ENCODE measurements at places on chromosomes 5 and 9.

DNA sequence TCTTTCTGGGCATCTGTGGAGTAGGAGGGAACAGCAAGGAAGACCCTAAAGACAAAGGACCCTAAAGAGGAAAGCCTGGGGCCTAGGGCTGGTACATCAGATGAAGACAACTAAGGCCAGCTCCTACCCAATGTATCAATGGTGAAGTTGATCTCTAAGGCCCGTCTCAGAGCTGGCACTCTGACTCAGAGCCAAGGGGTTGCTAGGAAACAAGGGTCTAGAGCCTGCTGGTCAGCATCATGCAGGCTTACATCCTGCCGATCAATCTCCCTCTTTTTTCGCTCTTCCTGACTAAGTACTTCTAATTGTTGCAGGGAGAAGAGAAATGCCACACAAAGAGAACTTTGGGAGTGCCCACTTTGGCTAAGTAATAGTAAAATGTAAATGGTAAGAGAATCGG is 26.2 kb downstream of the TRIM32 start:
- DNase-seq: no peak

GRCh38 chr5:145341842-145342241 is 493.3 kb downstream of the PRELID2 start:
- no peak for DNase-seq

DNA sequence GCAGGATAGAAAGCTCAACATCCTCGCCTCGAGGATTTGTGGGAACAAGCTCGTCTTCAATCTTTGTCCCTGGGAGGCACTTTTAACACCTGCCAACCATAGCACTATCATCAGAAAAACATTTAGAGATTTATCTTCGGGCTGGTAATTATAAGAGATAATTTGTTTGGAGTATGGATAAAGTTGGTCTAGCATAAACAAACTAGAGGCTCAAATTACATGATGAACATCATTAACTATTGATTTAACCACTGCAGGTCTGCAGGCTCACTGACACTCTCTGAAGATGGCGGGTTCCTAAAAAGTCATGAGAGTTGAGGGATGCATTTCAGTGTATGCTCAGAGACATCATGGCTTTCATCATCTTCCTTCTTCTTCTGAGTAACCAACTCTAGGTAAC is 25.8 kb upstream of the PCA3 start:
- no peak for DNase-seq

DNA sequence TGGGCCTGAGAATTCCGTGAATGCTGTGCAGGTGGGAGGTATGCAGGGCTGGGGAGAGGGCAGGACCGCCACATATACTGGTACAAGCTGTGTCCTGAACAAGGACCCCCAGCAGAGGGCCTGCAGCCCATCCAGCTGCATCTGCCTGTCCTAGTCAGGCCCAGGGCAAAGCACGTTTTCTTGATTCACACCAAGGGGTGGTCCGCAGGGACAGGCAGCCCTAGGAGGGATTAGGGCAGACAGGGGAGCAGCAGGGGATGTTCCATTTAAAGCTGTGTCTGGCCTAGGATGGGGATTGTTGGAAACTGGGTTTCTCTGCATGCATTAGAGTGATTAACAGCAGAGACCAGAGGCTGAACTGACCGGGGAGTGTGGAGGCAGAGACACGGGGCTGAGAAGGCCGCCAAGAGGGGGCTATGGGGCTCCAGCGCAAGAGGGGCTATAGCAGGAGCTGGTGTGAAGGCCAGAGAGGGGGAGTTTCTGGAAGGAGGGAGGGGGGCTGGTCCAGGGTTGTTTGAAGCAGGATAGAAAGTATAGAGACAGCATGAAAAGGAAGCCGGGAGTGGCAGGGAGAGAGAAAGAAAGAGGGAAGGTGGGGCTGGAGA is 2.7 kb downstream of the GRM6 start:
- DNase-seq: no peak

DNA sequence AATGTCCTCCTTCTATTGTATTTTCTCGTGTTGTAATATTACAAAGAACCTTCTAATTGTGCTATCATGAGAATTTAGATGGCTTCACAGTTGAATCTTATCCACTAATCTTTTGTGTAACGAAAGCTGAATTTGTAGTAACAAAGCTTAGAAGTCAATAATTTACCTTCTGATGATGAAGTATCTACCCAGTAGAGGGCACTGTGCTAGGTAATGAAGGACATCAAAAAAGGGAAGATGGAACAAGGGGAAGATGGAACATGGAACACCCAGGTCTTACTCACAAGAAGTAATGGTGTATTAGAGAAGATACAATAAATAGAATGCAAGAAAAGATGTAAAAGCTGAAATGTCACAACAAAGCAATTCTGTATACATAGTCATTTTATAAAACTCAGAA is 131.0 kb upstream of the CCNG1 start:
- no peak for DNase-seq

- DNase-seq: no peak
These were observed 17.6 kb downstream of the AFAP1L1 start for GRCh38 chr5:149289301-149289700.

DNA sequence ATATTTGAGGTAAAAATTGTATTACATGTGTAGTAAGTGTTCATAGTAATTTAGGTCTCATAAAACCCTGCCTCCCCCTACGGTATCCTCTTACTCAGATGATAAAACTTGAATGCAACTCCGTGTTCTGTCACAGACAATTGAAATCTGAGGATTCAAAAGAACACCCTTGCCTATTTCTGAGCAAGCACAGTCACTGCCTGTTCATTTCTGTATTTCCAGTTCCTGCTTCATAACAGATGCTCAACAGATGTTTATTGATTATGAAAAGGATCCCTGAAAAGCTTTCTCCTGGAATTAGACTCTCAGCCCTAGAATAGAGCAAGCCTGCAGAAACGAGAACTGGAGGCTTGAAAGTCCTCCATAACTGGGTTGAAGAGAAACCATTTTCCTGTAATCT is 144.1 kb upstream of the SPEF2 start:
- no peak for DNase-seq

DNA sequence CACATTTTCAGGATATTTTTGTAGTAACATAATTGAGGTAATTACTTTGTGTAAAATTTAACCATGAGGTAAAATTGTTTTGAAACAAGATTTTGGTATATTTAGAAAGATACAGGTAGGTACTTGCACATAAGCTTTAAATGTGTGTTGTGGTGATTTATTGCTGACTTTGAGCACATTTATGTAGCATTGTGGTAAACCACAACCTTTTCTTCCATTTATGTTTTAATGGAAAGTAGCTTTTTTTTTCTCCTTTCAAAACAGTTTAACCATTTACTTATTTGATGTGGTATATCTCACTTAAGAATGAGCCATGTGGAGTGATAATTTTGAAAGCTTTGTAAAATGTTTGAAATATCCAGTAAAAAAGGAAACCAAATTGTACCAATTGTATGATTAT is 35.6 kb downstream of the FCHO2 start:
- DNase-seq: no peak

DNA sequence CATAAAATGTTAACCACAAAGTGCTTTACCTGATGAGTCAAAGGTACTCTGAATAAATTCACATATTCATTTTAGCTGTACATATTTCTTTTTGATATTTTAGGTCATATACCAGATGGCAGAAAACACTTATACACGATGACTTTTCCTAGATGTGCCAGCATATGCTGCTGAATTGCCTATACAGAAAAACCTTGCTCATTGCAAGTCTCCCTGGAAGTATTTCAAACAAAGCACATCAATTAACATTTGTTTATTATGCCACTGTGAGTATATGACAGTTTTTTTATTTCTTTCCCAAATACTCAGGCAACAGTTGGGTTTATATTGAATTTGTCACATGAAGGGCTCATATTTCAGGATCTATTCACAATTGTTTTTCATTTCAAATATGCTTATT is 180.8 kb downstream of the TMEM232 start:
- DNase-seq: no peak

DNA sequence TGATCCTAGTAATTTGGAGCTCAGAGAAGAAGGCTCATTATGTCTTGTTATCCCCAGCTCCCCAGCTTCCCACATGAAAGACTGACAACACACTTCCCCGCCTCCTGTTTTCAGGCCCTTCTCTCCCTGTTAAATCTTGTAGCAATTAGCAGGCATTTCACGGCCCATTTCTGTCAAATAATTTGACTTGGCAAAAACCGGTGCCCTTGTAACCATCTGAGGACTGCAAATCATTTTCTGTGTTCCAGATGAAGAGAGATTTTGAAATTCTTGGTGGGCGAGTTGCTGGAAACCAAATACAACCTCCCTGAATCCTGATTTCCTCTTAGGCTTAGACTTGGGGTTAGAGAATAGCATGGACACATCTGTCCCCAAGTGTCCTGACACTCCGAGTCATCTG is 109.7 kb downstream of the MSX2 start:
- no peak for DNase-seq

GRCh38 chr9:89887286-89887685 is 282.5 kb downstream of the GADD45G start:
- DNase-seq: no peak

DNA sequence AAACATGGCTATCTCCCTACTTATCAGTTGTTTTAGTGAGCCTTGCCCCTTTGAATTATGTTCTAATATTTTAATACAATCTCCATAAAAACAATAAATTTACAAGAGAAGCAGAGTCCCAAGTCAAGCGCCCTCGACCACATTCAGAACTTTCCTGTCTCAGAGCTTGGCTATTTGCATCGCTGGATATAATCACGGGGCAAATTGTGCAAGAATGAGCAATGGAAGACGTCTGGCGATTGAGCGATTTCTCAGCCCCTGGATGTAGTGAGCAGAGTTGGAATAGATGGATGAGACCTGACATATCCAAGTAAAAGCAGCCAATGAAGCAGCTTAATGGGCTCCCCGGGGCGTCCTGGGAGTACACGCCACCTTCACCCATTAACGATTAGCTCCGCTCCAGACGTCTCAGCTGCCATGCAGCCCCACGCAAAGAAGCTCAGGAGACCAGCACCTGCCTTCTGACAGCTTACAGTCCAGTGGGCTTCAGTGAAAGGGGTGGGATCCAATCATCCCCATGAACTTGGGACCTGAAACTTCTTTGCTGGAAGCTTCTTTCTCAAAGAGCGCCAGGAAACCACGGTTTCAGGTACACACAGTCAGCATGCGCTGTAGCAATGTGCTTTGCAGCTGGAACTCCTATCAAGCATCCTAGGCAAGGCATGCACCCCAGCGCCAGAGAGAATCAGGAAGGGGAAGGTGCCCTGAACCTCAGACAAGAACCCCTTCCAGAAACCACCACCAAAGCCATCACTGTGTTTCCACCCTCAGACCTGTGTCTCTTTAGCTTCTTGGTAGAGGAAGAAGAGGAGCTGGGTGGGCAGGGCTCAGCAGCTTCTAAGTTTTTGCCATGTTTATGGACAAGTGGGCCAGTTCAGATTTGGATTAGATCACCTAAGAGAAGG is 92.0 kb upstream of the IRX4 start:
- no peak for DNase-seq

DNA sequence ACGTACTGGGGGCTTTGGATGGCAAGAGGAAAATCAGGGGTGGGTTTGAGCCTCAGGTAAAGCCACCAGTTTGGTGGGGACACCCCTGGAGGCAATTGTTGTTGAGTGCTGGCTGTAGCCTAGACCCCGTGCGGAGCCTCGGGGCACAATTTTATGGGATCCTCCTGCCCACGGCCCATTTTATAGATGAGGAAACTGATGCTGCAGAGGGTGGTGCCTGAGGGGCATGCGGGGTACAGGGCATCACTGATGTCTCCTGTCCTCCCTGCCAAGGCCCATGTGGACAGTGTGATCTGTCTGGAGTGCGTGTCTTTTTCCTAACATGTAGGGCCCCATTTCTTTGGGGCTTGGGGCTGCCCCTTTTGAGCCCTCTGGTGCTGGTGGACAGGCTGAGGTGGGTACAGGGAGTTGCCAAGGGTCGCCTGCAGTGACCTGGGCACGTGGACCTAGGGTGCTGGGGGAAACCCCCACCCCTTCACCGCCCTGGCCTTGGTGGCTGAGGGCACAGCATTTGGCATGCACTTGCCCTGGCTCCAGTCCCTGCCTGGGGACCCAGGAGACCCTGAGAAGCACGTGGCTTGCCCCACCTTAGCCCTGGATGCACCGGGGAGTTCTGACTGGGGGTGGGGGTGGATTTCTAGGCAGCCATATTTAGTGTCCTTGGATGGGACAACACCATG is 22.1 kb downstream of the WNK2 start:
- no peak for DNase-seq

GRCh38 chr9:111236332-111236731 is 93.7 kb downstream of the OR2K2 start:
- DNase-seq: no peak

DNA sequence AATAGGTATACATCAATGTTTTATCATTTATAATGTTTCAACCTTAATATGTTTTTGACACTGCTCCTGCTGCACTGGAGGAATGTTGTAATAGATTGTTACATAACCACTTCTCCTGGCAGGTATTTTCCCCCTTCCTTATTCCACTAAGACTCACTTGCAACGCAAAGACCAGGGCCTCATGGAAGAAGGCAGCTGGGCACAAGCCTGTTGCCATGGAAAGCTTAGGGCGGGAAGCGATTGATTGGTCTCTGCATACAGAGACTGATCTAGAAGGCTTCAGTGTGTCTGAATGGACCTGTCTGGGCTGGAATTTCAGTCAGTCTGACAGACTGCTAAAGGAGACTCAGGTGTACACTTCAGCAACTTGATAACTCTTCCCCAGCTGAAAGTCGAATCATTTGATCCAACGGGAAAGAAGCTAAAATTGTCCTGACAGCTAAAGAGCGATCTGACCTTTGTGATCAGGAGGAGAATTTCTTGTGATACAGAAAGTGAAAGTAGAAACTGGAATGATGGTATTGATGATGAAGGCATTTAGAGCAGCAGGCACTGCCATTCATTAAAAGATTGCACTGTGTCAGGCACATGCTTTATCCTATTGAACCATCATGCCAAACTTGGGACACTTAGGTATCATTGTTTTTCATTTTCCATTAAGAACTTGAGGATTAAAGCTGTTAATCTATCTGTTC is 65.1 kb downstream of the GRIA1 start:
- DNase-seq: no peak

GRCh38 chr5:53930457-53930856 is 370.0 kb downstream of the NDUFS4 start:
- no peak for DNase-seq

DNA sequence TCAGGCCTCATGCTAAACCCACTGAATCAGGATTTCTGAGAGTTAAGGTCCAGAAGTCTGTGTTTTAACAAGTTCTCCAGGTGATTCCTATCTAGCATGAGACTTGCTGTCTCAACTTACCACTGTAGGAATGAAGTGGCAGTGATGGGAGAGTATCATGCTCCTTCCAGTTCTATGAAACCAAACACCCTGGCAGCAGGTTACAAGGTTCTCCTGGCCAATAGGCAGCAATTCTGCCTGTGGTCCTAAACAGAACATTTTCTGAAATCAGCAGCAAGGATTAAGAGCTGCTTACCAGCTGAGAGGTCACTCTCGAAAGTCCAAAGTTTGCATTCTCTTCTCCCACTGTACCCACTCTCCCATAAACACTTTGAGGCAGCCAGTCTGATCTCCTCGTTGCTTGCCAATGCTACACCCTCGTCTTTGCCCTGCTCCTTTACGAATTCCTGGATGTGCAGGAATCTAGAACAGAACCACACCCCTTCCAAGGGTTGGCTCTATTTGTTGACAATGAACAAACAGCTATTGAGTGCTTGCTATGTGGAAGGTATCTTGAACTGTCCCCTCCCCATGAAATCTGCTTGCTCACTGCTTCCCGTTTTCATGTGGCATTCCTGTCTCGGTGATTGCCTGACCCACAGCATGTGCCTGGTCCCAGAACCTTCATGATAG is 100.5 kb downstream of the TMEM174 start:
- no peak for DNase-seq
